NCI-H187 (cell line): ENCODE measurements at places on chromosomes 5 and 9.

DNA sequence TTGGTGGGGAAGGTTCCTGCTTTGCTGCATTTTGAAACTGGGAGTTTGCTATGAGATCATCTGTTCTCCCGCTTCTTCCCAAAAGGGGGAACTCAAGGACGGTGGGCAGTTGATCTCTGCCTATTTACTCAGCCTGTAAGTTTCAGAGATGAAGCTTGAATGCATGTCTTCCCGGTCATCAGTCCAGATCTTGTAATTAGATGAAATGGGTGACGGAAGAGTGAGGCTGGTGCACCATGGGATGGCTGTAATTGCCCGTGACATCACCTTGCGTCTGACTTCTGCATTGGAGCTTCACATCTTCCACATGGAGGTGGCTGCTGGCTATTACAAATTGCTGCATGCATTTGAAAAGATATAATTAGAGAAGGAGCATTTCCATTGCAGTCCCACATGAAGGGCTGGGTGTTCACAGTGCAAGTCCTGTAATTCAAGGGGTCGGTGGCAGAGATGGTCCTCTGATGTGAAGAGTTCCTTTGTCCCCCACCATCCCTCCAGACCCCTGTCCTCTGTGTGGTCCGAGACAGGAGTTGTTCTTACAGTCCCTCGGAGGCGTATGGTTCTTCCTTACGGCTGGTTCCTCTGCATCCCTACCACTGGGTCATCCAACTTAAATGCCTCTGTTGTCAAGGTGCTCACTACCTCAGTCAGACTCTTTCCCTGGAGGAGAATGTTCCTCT lies 72.9 kb downstream of the ZNF618 start:
- no peak for DNase-seq

DNA sequence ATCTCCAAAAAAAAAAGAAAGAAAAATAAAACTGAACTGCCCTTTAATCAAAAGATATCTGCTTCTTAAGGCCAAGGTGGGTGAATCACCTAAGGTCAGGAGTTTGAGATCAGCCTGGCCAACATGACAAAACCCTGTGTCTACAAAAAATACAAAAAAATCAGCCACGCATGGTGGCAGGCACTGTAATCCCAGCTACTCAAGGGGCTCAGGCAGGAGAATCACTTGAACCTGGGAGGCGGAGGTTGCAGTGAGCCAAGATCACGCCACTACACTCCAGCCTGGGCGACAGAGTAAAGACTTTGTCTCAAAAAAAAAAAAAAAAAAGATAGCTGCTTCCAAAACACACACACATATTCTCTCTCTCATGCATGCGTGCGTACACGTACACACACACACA lies 17.8 kb downstream of the SCAI start:
- no peak for DNase-seq

DNA sequence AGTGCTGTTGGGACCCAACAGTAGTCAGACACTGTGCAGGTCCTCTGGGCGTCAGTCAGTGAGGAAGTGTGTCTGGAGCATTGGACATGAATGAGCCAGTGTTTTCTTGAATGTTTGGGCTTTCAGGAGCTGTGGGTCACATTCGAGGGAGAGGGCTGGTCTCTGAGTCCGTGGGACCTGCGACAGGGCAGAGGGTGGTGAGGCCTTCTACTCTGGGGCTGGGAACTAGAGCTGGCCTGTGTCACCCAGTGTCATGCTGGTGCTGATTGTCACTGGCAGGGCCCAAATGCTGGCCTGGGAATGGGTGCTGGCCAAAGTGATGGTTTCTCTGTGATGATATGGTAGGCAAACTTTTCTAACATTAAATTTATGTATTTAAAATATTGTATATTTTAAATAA lies 10.3 kb downstream of the POLR1E start:
- DNase-seq = no peak

GRCh38 chr9:6938447-6938846 lies 180.7 kb downstream of the KDM4C start:
- no peak for DNase-seq

GRCh38 chr9:130174920-130175321 lies 2.7 kb downstream of the NCS1 start:
- DNase-seq = no peak

- no peak for DNase-seq
These were observed 233.2 kb upstream of the RFX3 start for GRCh38 chr9:3758816-3759576.

DNA sequence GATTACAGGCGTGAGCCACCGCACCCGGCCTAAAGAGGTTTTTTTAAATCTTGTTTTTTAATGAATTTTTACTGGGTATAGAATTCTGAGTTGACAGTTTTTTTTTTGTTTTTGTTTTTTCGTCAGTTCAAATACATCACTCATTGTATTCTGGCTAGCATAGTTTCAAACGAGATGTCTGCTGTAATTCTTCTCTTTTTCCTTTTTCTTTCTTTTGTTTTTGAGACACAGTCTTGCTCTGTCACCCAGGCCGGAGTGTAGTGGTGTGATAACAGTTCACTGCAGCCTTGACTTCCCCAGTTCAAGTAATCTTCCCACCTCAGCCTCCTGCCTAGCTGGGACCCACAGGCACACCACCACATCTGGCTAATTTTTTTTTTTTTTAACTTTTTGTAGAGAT lies 2.2 kb upstream of the PRRT1B start:
- DNase-seq = no peak

DNA sequence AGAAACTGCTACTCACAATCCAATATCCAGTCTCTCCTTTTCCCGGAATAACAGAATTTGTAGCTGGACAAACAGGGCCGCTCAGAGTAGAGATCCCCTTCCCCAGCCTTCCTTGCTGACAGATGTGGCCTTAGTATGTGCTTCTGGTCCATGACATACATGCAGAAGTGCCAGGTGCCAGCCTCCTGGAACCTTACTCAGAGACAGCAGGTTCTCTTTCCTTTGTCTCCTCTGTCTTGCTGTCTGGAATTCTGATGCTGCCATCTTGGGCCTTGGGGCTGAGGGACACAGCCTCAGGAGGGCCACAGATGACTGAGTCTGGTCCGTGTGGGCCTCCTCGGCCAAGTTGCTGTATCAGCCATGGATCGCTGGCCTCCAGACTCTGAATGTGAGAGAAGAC lies 210.1 kb downstream of the PAX5 start:
- no peak for DNase-seq

GRCh38 chr9:135708164-135708563 lies 6.2 kb downstream of the KCNT1 start:
- no peak for DNase-seq

DNA sequence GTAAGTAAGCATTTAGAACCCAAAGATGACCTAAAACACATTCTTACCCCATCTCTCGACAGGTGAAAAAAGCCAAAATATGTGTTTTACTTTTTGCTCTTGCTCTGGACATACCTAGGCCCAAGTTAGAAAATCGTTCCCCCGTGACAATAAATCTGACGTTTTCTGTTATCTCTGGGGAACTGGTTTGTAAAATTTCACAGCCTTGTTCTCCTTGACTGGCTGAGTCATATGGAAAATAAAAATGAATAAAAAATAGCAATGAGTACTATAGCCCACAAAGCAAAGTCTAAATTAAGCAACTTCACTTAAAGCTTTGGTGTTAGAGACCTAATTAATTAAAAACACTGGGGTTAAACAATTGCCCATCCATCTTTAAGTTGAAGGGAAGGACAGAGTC lies 286.9 kb upstream of the CLINT1 start:
- DNase-seq = no peak

DNA sequence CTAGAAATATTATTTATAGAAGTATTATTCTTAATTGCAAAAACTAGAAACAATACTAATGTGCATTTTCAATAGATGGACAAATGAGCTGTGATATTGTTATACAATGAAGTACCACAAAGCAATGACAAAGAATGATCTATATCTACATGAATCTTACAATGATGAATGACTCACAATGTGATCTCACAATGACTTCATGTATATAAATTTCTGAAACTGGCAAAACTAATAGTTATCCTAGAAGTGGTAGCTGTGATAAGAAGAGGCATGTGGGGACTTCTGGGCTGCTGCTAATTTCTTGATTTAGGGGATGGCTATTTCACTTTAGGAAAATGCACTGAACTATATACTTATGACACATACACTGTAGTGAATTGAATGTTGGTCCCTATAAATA lies 396.0 kb upstream of the ZNF608 start:
- DNase-seq = no peak

- DNase-seq = no peak
These were observed 111.8 kb downstream of the LRRC70 start for GRCh38 chr5:62690421-62690820.

- DNase-seq = no peak
These were observed 19.4 kb downstream of the OGN start for GRCh38 chr9:92385001-92385400.
